ENCODE measurements at places on chromosomes 16 and 17.

- no peak for DNase-seq
These were observed 35.3 kb downstream of the NTN1 start for GRCh38 chr17:9056566-9056965.

DNA sequence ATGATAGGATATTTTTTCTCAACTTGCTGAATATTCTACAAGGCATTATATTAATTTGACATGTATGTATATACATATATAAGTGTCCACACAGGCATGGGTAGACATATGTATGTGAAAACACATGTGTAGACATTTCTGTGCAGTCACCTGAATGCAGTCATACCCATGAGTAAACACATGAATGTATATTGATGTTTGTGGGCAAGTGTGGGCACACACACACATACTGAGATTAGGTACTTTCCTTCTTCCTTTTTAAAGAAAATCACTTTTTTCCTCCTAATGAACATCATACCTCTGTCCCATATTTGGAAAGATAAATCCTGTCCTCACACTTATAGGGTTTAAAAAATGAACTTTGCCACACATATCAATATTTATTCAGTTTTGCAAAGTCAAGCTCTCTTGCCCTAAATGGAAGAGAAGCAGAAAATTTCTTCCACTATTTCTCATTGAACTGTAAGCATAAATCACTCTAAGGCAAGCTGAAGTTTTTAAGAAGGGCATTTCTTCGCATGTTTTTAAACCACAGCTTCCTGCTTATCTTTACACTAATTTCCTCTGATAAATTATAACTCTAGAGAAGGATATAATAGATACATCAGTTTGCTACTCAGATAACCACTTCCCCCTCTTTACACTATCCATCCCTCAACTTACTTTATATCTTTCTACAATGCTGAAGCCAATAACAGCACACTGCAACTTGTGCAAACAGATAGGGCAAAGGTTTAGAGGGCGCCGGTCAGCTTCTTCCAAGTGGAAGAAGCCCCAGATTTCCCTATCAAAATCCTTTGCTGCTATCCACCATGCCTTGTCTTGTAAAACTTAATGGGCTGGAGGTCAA, 49.6 kb upstream of the LRRC37A3 start:
- peak; percentile 25 for DNase-seq

- DNase-seq, result peak; percentile 84
These were observed 27.3 kb downstream of the KDM8 start for GRCh38 chr16:27230562-27231001.

GRCh38 chr17:78252701-78253635, 21.5 kb downstream of the TMEM235 start:
- peak; percentile 27 for DNase-seq

- no peak for DNase-seq
These were observed 232.6 kb upstream of the IRX3 start for GRCh38 chr16:54519161-54519695.

DNA sequence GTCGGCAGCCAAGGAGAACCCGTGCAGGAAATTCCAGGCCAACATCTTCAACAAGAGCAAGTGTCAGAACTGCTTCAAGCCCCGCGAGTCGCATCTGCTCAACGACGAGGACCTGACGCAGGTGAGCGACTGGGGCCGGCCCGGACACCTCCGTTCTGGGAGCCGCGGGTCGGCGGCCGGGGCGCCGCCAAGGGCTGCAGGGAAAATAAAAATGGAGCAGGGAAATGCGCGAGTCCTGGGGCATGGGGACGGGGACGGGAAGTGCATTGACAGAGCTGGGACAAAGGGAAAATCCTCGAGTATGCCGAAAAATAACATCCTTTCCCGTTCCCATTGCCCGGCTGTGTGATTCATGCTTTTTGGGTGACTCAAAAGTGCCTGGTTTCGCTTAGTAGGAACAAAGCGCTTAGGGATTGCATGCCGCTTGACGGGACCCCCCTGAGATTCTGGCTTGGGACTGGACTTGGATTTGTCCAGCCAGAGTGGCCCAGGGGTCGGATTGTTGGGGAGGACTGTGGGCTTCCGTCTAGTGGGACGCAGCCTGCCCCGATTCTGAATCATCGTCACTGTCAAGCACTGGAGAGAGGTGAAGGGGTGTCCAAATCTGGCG, 699 bp downstream of the MPRIP start:
- DNase-seq, result no peak

Data from CD4-positive, alpha-beta T cell treated with Interleukin-6 at 100 ng/mL for 8 hours (primary cell).